Thoracic aorta (tissue), 2 donors: ENCODE measurements at places on chromosomes 7 and 10.

DNA sequence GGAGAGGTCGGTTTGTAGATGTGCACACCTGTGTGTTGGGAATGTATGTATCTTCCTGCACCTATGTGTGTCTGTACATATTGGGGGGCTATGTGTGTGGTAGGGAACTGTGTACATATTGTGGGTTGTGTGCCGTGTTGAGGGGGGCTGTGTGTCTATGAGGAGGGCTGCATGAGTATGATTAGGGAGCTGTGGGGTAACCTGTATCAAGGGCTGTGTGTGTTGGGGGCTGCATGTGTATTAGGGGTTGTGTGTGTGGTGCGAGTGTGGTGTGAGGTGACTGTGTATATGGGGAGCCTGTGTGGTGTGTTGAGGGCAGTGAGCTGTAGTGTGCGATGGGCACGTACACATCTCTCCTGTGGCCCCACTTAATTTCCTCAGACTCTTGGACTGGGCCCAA, 22.2 kb upstream of the PAX2 start:
- no peaks in the 10 kb centered on the region for H3K36me3 ChIP-seq

DNA sequence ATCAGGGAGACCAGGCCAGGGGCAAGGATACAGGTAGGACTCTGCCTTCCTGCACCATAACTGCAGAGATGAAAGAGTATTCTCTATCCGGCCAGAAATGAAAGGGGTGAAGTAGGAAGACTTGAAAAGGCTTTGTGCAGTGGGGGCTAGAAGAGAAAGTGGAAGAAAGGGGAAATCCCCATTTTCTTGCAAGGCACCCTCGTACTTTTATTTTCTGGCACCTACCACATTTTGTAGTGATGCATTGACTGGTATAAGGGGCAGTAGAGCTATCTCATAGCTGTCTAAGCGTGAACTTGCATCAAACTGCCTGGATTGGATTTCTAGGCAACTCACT, 752 bp upstream of the CAMK2G start:
- H3K4me1 ChIP-seq, result peaks cover 23% of the 10 kb centered on the region
- H3K36me3 ChIP-seq, result peaks cover 14% of the 10 kb centered on the region
- H3K27ac ChIP-seq, result peak overlapping the region; percentile 57
- DNase-seq, result no peak
- no peaks in the 10 kb centered on the region for H3K27me3 ChIP-seq

GRCh38 chr10:81680359-81680758, 194.6 kb upstream of the NRG3 start:
- H3K27ac ChIP-seq, result no peak overlapping the region
- DNase-seq, result no peak
- H3K4me1 ChIP-seq, result no peaks in the 10 kb centered on the region
- no peak overlapping the region for H3K4me3 ChIP-seq
- no peaks in the 10 kb centered on the region for H3K27me3 ChIP-seq
- H3K36me3 ChIP-seq, result no peaks in the 10 kb centered on the region

DNA sequence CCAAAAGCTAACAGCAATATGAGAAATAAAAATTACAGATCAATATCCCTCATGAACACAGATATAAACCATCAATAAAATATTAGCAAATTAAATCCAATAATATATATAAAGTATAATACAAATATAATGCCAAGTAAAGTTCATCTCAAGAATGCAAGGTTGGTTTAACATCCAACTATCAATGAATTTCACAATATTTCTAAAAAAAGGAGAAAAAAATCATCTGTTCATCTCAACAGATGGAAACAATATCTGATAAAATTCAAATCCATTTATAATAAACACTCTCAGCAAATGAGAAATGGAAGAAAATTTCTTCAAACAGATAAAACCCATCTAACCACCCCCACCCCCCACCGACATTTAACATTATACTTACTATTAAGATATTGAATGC, 86.9 kb downstream of the SIRT1 start:
- DNase-seq, result no peak
- peaks cover 19% of the 10 kb centered on the region for H3K36me3 ChIP-seq
- H3K4me3 ChIP-seq, result no peak overlapping the region
- no peaks in the 10 kb centered on the region for H3K4me1 ChIP-seq

DNA sequence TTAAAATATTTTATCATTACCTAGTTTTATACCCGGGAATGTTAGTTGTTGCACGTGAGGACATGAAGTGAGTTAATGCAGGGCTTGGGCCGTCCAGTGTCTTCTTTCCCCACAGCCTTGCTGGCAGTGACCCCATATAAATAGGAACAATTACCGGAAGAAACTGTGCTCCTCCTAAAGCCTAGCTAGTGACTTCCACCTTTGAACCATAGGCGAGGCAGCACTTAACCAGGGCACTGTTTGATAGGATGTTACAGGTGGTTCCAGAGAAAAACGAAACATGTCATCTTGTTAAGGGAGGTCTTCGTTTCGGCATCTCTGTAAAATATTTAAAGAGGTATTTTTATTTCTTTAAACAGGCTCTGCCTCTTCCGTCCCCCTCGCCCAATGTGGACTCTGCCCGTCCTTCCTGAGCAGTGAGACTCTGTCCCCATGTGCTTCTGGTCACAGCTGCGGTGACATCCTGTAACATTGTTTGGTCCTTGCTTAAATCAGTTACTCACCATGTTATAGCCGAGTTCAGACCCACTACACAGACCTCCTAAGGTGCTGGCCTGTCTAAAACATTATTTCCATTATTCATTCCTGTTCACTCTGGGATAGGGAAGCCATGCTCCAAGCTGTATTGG, 145.6 kb downstream of the MGMT start:
- no peaks in the 10 kb centered on the region for H3K4me1 ChIP-seq
- H3K27me3 ChIP-seq, result no peaks in the 10 kb centered on the region
- H3K27ac ChIP-seq, result no peak overlapping the region
- no peaks in the 10 kb centered on the region for H3K36me3 ChIP-seq

DNA sequence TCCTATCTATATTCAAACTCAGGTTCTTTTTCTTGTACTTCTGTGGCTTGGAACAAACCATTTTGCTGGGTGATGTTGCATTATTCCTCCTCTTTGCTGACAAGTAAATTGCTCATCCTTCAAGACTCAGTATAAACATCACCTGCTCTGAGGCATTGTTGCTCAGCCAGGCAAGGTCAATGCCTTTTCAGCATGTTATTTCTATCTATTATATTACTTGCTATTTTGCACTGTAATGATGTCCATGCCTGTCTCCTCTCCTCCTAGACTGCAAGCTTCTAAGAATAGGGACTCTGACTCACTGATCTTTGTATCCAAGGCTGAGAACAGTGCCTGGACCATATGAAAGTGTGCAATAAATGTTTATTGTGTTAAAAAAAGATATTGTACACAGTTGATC, 293.8 kb downstream of the RNLS start:
- no peak overlapping the region for H3K27ac ChIP-seq
- no peaks in the 10 kb centered on the region for H3K27me3 ChIP-seq
- H3K4me1 ChIP-seq, result no peaks in the 10 kb centered on the region
- H3K36me3 ChIP-seq, result no peaks in the 10 kb centered on the region
- DNase-seq, result no peak
- H3K4me3 ChIP-seq, result no peak overlapping the region

DNA sequence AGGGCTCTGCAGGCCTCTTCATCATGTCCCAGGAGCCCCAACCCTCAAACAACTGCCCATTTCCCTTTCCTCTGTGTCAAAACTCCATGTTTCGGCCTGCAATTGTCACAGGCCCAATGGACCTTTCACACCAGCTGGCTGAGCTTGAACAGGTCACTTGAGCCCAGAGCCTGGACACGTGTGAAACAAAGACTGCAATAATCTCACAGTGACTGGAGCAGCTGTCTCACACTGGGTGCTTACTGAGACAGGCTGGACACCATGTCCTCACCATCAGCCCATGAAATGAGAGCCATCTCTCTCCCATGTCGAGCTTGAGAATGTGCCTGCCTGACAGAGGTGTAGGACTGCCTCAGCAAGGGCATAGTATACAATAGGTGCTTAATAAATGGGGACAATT, 19.5 kb upstream of the EIF5AL1 start:
- H3K36me3 ChIP-seq, result no peaks in the 10 kb centered on the region
- H3K27ac ChIP-seq, result no peak overlapping the region
- no peaks in the 10 kb centered on the region for H3K27me3 ChIP-seq
- no peak for DNase-seq
- no peak overlapping the region for H3K4me3 ChIP-seq

- H3K4me1 ChIP-seq, result no peaks in the 10 kb centered on the region
- no peak overlapping the region for H3K27ac ChIP-seq
- H3K4me3 ChIP-seq, result no peak overlapping the region
Observed at GRCh38 chr7:36844374-36844773, 120.1 kb upstream of the AOAH start.

GRCh38 chr7:12729112-12729511, 41.7 kb downstream of the ARL4A start:
- no peaks in the 10 kb centered on the region for H3K36me3 ChIP-seq
- no peak overlapping the region for H3K27ac ChIP-seq
- peak; percentile 19 for DNase-seq
- no peaks in the 10 kb centered on the region for H3K27me3 ChIP-seq
- H3K4me3 ChIP-seq, result no peak overlapping the region

DNA sequence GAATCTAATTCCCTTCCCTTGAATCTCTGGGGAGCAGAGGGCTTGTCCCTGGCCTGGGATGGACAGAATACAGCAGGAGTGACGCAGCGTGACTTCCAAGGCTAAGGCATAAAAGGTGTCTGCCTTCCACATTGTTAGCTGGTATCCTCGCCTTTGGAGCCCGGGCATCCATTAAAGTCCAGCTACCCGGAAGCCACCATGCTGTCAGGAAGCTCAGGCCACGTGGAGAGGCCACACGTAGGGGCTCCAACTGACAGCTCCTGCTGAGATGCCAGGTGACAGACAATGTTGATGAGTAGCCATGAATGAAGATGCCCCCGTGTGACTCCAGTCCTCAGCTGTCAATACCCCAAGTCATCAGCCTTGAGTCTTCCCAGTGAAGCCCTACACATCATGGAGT, 99.9 kb downstream of the OAT start:
- no peak for DNase-seq
- no peaks in the 10 kb centered on the region for H3K27me3 ChIP-seq
- peaks cover 25% of the 10 kb centered on the region for H3K4me1 ChIP-seq
- H3K36me3 ChIP-seq, result no peaks in the 10 kb centered on the region
- H3K27ac ChIP-seq, result no peak overlapping the region
- no peak overlapping the region for H3K4me3 ChIP-seq

DNA sequence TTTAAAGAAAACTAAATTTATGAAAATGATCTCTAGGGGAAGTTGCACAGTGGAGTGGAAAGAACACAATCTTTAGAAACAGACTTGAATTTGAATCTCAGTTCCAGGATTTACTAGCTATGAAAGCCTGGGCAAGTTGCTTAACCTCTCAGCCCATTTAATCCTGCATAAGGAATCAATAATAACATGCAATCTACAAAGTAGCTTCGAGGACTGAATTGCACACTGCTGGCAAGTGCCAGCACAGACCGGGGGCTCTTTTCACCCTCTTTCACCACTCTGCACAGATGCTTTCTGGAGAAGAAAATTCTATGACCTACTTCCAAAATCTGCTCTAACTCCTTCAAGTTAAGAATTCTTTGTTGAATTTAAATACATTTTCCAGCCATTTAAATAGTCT, 63.4 kb upstream of the ANK3 start:
- H3K4me1 ChIP-seq, result peaks cover under 1% of the 10 kb centered on the region
- H3K27me3 ChIP-seq, result no peaks in the 10 kb centered on the region
- no peaks in the 10 kb centered on the region for H3K36me3 ChIP-seq
- H3K27ac ChIP-seq, result no peak overlapping the region
- H3K4me3 ChIP-seq, result no peak overlapping the region
- no peak for DNase-seq

DNA sequence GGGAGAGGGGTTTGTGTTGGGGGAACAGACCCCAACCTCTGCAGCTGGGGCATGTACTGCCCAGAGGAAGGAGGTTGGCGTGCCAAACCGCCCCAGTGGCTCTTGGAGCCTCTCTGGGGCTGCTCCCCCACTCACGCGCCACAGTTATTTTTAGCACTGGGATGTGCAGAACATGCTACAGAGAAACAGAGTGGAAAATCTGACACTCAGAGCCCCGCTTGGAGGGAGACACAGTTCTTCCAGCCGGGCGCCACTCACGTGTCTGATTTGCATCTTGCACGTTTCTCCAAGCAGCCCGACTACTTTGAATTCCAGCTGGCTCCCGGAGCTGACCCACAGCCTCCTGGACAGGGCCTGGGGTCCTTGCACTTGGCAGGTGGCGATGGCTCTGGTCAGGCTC, 182.0 kb downstream of the RPS24 start:
- peak; percentile 42 for DNase-seq
- no peaks in the 10 kb centered on the region for H3K36me3 ChIP-seq
- H3K4me3 ChIP-seq, result peak overlapping the region; percentile 11
- peak overlapping the region; percentile 44 for H3K27ac ChIP-seq
- peaks cover 19% of the 10 kb centered on the region for H3K4me1 ChIP-seq
- no peaks in the 10 kb centered on the region for H3K27me3 ChIP-seq

DNA sequence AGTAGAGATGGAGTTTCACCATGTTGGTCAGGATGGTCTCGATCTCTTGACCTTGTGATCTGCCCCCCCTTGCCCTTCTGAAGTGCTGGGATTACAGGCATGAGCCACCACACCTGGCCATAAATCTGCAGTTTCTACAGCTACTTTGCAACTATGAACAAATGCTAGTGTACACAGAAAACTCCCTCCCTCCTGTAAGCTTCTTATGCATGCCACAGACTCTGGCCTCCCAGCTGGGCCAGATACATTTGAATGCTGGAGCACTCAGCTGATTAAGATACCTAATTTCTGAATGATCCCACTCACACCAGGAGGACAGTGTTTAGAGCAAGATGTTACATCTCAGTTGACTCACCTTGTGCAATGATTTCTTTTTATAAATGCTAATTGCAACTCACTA, 486.2 kb downstream of the KCNMA1 start:
- H3K4me3 ChIP-seq, result no peak overlapping the region
- no peaks in the 10 kb centered on the region for H3K36me3 ChIP-seq
- DNase-seq, result no peak
- H3K27ac ChIP-seq, result no peak overlapping the region

GRCh38 chr7:30879139-30880124, 32.2 kb upstream of the AQP1 start:
- DNase-seq, result no peak
- H3K4me1 ChIP-seq, result peaks cover 14% of the 10 kb centered on the region
- no peaks in the 10 kb centered on the region for H3K27me3 ChIP-seq
- H3K36me3 ChIP-seq, result peaks cover 25% of the 10 kb centered on the region
- H3K27ac ChIP-seq, result no peak overlapping the region

GRCh38 chr7:153887749-153888569, 164.2 kb upstream of the DPP6 start:
- H3K36me3 ChIP-seq, result no peaks in the 10 kb centered on the region
- no peaks in the 10 kb centered on the region for H3K27me3 ChIP-seq
- DNase-seq, result no peak
- H3K4me3 ChIP-seq, result no peak overlapping the region

- H3K27me3 ChIP-seq, result no peaks in the 10 kb centered on the region
- H3K4me3 ChIP-seq, result no peak overlapping the region
- H3K4me1 ChIP-seq, result no peaks in the 10 kb centered on the region
- no peak for DNase-seq
- no peaks in the 10 kb centered on the region for H3K36me3 ChIP-seq
- H3K27ac ChIP-seq, result no peak overlapping the region
Observed at GRCh38 chr10:12835709-12836108, 165.8 kb downstream of the CCDC3 start.

GRCh38 chr7:36522453-36523007, 132.9 kb downstream of the ANLN start:
- H3K27ac ChIP-seq, result no peak overlapping the region
- H3K27me3 ChIP-seq, result no peaks in the 10 kb centered on the region
- H3K36me3 ChIP-seq, result no peaks in the 10 kb centered on the region
